ENCODE measurements at places on chromosomes 1 and 21. TPM values are rescaled to one million over a fixed set of nuclear protein-coding genes. Genes with fewer than 3 reads are reported as not detected.

Gene RNU1-2
- 9,391 TPM for total RNA-seq

Gene PER3
- total RNA-seq, result 14.8 TPM

Gene EBNA1BP2
- total RNA-seq, result 28.4 TPM

Gene PLPPR4
- 0.11 TPM for total RNA-seq

Gene LCE1B
- not detected for total RNA-seq

Gene AUNIP
- 0.11 TPM for total RNA-seq

Gene TMEM222
- 18.6 TPM for total RNA-seq

Gene OPTC
- not detected for total RNA-seq

Gene DMRTA2
- total RNA-seq, result not detected

Gene C1QC
- total RNA-seq, result 110 TPM

Gene FAF1
- total RNA-seq, result 88.1 TPM

Gene FALEC
- total RNA-seq, result not detected

Gene EVI5
- total RNA-seq, result 18.9 TPM

Gene USH2A
- total RNA-seq, result 2.7 TPM

Gene PRDM2
- 32.9 TPM for total RNA-seq

Gene ZNF670
- 1.3 TPM for total RNA-seq

Gene TRIM46
- total RNA-seq, result 0.08 TPM

Gene SERINC2
- 1.5 TPM for total RNA-seq

Gene FABP3
- 4,881 TPM for total RNA-seq

Gene FGR
- total RNA-seq, result 3.7 TPM

Gene UMODL1
- total RNA-seq, result 0.05 TPM

Gene FAM163A
- 0.22 TPM for total RNA-seq

Gene CLDN17
- total RNA-seq, result not detected

Data from Right ventricle myocardium superior (tissue), 1 donor.